ENCODE measurements at places on chromosomes 1 and 21. TPM values are rescaled to one million over a fixed set of nuclear protein-coding genes. Genes with fewer than 3 reads are reported as not detected.

DNA sequence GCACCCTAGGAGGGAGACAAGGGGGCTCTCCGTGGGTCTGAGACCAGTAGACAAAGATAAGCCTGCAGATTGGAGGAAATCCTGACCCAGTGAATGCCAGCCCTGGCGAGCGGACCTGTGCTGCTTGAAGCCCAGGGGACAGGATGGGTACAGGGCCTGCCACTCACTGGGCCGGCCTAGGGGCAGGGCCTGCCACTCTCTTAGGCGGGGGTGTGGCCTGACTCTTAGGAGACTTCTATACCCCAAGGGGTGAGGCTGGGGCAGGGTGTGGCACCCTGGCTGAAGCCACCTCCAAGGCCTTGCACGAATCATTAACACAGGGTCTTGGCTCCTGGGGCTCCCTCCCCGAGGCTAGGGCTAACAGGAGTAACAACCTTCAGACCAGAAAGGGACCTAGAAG lies 30.7 kb downstream of the TRIM62 start:
- DNase-seq = no peak
- H3K36me3 ChIP-seq = no peaks in the 10 kb centered on the region
- H3K27me3 ChIP-seq = no peaks in the 10 kb centered on the region
- no peak overlapping the region for H3K4me3 ChIP-seq

GRCh38 chr1:201226859-201227488 lies 36.4 kb downstream of the IGFN1 start:
- no peak overlapping the region for H3K4me3 ChIP-seq
- no peaks in the 10 kb centered on the region for H3K36me3 ChIP-seq
- no peak for DNase-seq
- peaks cover 20% of the 10 kb centered on the region for H3K27me3 ChIP-seq
- no peak overlapping the region for H3K27ac ChIP-seq
- H3K4me1 ChIP-seq = no peaks in the 10 kb centered on the region

GRCh38 chr1:33426916-33427315 lies 4.0 kb downstream of the PHC2 start:
- peaks cover 13% of the 10 kb centered on the region for H3K27me3 ChIP-seq
- no peaks in the 10 kb centered on the region for H3K36me3 ChIP-seq
- peaks cover 6% of the 10 kb centered on the region for H3K4me1 ChIP-seq
- no peak overlapping the region for H3K4me3 ChIP-seq

- H3K27ac ChIP-seq = no peak overlapping the region
- H3K36me3 ChIP-seq = no peaks in the 10 kb centered on the region
- no peaks in the 10 kb centered on the region for H3K27me3 ChIP-seq
- no peaks in the 10 kb centered on the region for H3K4me1 ChIP-seq
- no peak for DNase-seq
These were observed 719.1 kb upstream of the B3GALT2 start for GRCh38 chr1:193905288-193906085.

GRCh38 chr1:94541246-94542087 lies at the start of gene F3:
Gene F3 (minus strand): TSS chr1:94541759. CDS start chr1:94541636, 123 bp downstream.
- no peaks in the 10 kb centered on the region for H3K36me3 ChIP-seq
- H3K27me3 ChIP-seq = peaks cover 80% of the 10 kb centered on the region
- H3K27ac ChIP-seq = no peak within 1 kb of the TSS
- peak within 1 kb of the TSS; percentile 79 for H3K4me3 ChIP-seq
- DNase-seq = peak; percentile 86
- peaks cover 15% of the 10 kb centered on the region for H3K4me1 ChIP-seq

Gene LIPI
- not detected for total RNA-seq

Gene GJA8
- total RNA-seq = not detected
